Astrocyte of the spinal cord (primary cell): ENCODE measurements at places on chromosomes 5 and 9.
A peak's percentile ranks its signal among the peaks of the same experiment; 100 is the strongest.

DNA sequence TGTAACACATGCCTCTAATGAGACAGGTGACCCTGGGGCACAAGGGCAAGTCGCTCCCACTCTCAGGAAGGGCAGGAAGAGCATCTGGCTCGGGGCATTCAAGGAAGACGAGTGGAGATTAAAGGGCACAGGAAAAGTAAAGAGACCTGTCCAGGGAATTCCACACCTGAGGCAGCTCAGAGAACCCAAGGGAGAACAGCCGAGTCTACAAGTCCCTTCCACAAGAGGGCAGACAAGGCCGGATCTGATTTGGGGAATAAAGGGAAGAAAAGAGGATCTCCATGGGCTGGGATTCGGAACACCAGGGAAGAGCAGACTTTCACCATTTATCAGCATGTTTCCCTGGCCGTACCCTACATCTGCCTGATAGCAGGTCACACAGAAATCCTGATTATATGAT, 28.1 kb downstream of the GPX3 start:
- DNase-seq: no peak

DNA sequence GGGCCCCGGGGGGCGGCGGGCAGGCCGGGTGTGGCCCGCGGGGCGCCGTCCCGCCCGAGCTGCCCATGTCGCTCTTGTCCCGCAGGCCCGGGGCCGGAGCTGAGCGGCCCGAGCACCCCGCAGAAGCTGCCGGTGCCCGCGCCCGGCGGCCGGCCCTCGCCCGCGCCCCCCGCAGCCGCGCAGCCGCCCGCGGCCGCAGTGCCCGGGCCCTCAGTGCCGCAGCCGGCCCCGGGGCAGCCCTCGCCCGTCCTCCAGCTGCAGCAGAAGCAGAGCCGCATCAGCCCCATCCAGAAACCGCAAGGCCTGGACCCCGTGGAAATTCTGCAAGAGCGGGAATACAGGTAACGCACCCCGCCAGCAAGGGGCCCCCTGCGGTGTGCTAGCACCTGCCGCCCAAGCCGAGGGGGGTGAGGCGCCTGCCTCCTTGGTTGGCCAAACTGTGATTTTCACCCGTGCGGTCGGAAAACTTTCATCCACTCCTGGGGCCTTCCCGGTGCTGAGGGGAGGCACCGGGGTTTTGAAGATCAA, 32.1 kb downstream of the SMARCA2 start:
- no peak for DNase-seq

DNA sequence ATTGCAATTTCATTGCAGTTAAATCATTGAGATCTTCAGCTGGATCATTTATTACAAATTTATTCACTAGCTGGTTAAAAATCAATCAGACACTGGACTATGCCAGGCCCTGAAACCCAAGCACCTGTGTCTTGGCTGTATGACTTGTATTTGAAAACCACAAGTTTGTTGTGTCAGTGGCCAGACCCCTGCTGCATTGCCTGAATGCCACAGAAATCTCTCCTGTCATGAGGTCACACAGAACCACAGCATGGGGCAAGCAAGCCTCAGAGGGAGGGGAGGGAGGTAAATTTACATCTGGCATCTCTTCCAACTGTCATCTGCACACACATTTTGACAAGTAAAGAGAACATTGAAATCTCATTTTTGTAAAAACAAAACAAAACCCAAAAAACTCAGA, 90.0 kb downstream of the ARRDC3 start:
- peak; percentile 84 for DNase-seq

DNA sequence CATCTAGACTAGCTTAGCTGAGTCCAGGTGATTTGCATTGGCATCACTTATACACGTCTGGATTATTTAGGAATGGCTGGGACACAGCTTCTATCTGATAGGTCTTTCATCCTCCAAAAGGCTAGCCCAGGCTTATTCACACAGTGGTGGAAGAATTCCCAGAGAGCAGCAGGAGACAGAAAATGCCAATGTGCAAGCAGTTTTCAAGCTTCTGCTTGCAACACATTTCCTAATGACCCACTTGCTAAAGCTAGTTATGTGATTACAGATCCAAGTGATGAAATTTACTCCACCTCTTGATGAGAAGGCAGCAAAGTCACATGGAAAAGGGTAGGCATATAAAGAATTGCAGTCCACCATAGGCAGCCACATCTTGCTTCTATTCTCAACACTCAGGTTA, 44.2 kb upstream of the MAST4 start:
- no peak for DNase-seq

DNA sequence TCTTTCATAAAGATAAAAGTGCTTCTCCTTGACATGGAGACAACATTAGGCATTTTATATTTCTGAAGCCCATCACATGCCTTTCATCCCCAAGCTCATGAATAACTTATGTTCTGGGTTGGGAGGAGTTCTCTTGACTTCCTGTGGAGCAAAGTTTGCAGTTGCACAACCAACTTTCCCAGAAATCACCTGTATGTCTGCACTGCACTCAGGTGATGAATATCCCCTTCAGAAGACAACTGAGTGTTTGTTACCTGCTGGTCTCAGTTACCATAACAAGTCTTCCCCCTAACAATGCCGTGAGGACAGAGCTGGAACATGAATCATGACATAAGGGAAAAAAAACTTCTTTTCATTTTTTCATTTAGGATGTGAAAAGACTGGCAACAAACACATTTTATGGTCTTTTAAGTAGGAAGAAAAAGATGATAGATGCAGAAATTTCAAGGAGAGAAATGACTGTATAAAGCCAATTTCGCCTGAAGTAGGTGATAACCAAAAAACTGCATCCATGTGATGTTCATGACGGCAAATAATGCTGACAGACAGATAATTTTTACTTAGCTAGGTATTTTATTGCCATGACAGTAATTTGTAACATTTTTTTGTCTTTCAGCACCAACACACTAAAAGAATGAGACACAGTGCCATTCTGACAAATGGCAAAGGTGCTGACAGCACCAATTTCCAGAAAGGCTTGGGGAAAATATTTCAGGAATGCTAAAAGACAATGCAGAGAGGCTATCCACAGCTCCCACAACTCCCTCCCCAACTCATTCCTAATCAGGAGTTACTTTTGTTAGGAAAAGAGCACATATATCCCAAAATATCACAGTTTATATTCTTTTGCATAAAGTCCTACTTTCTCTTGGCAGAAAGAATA, 656.3 kb downstream of the PRELID2 start:
- DNase-seq: no peak

GRCh38 chr5:156498226-156498980, 171.4 kb downstream of the SGCD start:
- no peak for DNase-seq

DNA sequence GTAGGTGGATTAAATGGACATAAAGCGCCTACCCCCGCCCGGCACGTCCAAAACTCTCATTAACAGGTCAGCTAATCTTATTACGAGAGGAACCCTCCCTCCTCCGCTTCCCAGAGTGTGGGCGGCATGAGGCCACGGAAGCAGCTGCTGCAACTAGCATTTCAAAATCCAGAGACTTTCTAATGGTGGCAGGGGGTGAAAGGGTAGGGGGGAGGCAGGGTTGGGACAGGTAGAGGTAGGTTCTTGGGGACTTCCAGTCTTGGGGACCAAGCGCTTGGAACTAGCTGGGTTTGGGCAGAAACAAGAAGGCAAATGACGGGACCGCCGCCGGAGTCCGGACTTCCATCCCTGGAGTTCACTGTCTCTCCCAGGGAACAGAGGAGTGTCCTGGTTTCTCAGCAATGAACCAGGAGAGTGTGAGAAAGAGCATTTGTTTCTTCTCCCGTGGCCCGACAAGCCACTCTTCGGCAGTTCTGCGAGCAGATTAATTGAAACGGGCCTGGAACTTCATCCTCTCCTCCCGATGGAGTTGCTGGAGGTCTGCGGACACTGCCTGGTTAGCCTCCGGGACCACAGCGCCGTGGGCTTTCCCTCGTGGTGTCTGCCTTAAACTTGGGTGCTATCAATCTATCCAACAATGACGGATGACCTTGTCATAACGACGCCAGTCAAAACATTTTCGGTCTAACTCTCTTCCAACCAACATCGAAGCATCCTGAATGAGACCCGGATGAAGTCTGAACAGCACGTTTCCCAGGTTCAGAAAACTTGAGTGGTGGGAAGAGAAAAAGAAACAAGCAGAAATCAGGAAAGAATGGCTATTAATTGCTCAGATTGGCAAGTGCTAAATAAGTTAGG, 1.6 kb upstream of the PRDM6 start:
- DNase-seq: no peak

- DNase-seq: no peak
These were observed 3.3 kb upstream of the MAML1 start for GRCh38 chr5:179729303-179729702.

DNA sequence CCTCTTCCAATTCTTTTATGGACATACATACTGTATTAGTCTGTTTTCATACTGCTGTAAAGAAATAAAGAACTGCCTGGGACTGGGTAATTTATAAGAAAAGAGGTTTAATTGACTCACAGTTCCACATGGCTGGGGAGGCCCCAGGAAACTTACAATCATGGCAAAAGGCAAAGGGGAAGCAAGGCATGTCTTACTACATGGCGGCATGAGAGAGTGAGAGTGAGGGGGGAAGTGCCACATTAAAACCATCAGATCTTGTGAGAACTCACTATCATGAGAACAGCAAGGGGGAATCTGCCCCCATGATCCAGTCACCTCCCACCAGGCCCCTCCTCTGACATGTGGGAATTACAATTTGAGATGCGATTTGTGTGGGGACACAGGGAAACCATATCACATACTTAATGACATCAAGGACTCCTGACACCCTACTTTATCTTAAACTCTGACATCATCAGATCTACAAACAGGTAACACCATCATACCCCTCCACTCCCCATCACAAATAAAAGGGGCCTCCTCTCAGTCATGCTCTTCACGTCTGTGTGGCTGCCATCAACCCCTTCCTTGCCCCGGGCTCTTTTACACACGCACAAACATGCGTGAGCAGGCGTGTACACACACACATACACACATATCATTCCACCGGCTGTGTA, 9.7 kb downstream of the ANKRD33B start:
- no peak for DNase-seq

GRCh38 chr5:148969291-148969690, 93.6 kb downstream of the SH3TC2 start:
- no peak for DNase-seq

- DNase-seq: no peak
These were observed 16.1 kb upstream of the FRRS1L start for GRCh38 chr9:109182940-109183798.

DNA sequence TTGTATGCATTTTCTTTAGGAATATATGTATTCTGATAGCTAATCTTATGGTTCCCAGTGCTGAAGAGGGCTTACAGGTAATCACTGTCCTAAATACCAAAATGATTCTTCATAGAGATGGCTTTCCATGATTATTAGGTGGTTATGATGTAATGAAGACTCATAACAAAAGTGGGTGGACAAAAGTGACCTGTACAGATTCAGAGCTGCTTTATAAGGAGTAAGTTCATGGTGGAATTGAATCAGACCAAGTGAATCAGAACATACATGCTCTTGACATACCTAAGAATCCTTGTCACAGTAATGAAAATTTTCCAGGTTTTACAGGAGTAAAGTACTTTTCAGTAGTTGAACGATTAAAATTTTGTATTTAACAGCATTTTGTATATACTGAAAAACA, 105.6 kb downstream of the NIPBL start:
- peak; percentile 10 for DNase-seq

DNA sequence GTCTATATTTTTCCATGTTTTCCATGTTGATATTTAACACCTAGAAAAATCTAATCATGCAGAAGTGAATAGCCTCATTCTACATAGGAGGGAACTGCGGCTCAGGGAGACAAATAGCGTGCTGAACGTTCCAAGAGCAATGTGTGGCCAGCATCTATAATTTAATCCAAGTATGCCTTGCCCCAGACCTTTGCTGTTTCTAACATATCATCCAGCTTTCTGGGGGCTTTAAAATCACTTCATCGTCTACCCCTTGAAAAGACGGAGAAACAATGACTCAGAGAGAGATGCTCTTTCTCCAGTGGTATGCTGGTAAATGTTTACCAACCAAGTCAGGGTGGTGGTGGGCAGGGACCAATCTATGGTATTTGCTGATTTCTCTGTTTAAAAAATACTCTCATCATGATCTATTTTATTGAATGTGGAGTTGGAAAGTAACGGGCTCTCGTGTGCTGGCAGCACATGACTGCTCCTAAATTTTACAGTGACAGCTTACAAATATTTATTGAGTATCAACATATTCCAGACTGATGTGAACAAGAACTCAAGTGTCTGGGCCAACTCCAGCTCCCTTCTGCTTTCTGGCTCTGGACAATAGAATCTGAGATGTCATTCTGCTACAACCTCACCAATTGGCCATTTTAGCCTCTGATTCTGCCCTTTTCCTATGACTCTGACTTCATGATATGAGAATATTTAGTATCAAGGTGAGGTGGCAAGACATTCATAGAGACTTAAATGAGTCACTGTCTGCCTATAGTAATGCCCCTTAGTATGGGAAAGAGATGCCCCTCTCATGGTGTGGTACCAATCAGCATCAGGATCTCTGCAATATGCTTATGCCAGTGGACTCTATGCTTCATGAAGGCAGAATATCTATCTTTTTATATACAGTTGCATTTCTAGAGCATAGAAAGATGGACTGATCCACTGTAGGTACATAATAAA, 407.4 kb upstream of the TNC start:
- DNase-seq: no peak

DNA sequence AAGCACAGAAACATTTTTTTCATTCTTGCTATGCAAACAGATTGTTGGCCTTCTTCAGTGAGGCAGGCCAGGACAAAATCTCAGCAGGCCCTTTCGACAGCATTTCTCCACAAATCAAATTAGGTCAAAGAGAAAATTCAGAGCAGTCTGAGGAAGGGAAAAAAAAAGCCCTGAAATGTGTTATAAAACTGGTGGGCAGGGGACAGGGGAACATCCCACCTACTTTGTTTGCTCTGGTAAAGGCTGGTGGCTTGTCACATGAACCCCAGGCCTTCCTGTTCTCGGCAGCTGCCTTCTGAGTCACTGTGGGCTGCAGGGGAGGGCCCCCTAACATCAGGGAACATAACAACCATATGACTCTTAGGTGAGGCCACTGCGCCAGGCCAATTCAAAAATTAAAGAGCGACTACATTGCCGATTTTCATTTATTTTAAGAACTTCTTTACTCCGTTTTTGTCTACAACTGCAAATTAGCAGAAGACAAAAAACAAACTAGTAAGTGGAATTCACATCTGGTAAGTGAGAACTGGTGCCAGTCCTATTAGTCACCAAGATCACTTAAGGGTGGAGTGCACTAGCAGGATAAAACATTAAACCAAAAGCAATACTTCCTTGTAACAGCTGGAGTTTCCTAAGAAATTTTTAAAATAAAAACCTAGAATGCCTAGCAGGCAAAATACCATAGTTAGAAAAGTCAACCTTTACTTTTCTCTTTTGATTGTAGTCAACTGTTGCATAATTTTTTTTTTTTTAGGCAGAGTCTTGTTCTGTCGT, 46.2 kb upstream of the DENND4C start:
- DNase-seq: peak; percentile 95

- DNase-seq: no peak
These were observed 30.3 kb upstream of the SH3PXD2B start for GRCh38 chr5:172484664-172485063.

GRCh38 chr9:68947842-68948569, 65.9 kb downstream of the PRKACG start:
- DNase-seq: no peak

- no peak for DNase-seq
These were observed 220.5 kb downstream of the SH3GL2 start for GRCh38 chr9:17799369-17799768.
